Activated CD8-positive, alpha-beta memory T cell treated with anti-CD3 and anti-CD28 coated beads, Interleukin-2, amount 10 ng/mL, durations not matched to agents 7 days and 5 days (primary cell): ENCODE measurements at places on chromosomes 6 and 20. TPM values are rescaled to one million over a fixed set of nuclear protein-coding genes. Genes with fewer than 3 reads are reported as not detected.

DNA sequence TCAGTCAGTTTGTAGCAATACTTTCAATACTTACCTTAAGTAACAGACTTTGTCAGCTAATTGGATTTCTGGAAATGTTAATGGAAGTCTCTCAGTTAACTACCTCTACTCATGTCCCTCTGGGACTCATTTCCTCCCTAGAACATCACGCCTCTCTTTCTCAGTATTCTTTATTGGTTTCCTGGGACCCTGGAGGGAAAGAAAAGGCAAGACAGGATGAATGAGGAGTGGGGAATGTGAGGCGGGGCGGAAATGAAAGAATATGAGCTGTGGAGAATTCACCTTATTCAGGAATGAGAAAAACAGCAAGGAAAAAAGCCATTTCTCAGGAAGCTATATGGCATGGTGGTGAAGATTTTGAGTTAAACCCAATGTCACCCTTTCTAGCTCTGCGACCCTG is 62.7 kb downstream of the ANKS1A start:
- no peak for DNase-seq

GRCh38 chr6:137746264-137746663 is 120.8 kb upstream of the TNFAIP3 start:
- DNase-seq = no peak

Gene C6orf89
- 46.4 TPM for total RNA-seq

- no peak for DNase-seq
Observed at GRCh38 chr20:60272790-60273189, 314.6 kb downstream of the CDH26 start.

Gene LTB
- total RNA-seq = 608 TPM

Gene TMEM170B
- total RNA-seq = 0.70 TPM

DNA sequence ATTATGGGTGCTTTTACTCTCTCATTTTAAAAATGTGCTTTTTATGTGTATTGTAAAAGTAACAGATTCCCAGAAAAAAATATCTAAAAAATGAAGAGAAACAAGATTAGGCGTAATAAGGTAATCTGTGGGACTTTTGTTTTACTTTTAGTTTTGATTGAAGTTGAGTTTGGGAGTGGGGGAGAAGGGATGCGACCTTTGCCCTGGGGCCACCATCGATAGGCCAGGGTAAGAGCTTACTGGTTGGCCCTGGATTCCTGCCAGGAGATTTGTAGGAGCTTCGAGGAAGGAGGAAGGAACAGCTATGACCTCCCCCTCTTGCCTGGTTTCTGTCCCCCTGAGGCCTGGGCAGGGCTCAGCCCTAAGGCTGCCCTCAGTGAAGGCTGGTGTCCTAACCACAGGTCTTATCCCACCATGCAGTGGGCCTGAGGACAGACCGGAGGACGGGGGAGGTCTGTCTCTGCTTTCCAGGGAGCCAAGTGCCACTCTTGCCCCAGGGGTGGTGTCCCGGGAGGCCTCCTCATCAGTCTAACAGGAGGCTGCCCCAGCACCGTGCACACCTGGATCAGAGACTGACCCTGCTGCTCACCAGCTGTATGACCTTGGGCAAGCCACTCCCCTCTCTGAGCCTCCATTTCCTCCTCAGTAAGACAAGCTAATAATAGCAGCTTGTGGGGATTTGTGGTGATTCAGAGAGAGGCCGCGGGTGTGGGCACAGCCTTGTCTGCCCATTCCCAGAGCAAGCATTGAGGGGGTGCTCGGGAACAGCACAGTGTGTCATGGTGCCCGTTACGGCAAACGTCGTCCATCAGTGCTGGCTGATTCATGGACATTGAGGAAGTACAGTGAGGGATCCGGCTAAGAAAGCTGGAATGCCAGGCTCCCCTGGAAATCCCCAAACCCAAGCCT is 21.2 kb downstream of the TGM2 start:
- no peak for DNase-seq

GRCh38 chr6:23340271-23340670 is 770.9 kb downstream of the HDGFL1 start:
- DNase-seq = no peak

Gene VNN1
- total RNA-seq = not detected

DNA sequence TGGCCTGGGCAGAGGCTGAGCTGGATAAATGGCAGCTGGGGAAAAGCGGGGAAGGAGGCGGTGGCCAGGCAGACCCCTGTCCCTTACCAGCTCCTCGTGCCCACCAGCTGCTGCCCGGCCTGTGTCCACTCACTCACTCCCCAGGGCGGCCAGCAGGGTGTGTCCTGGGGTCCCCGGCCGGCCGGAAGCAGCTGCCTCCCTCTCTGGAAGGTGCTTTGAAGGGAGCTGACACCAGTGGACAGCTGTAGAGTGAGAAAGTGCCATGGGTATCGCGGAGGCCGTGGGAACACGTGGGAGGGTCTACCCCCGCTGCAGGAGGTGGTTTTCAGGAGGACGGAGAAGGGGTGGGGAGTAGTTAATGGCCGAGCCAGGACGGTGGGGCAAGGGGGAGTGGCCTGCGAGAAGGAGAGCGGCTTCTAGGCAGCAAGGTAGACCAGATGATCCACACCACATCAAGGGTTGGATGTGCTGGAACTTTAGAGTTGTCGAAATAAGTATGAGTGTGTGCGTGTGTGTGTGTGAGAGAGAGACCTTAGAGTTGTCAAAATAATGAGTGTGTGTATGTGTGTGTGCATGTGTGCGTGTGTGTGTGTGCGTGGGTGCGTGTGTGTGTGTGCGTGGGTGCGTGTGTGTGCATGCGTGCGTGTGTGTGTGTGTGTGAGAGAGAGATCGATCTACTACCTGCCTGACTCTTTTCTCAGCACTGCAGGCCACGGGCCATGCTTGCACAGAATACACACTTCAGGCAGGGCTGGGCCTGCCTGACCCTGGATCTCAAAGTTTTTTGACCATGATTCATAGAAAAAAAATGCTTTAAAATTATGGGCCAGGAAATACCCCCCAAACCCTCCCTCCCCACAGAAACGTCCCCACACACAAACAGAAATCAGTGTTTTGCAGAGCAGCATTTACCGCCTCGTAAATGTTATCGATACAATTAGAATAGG is 43.9 kb downstream of the CDH4 start:
- no peak for DNase-seq

DNA sequence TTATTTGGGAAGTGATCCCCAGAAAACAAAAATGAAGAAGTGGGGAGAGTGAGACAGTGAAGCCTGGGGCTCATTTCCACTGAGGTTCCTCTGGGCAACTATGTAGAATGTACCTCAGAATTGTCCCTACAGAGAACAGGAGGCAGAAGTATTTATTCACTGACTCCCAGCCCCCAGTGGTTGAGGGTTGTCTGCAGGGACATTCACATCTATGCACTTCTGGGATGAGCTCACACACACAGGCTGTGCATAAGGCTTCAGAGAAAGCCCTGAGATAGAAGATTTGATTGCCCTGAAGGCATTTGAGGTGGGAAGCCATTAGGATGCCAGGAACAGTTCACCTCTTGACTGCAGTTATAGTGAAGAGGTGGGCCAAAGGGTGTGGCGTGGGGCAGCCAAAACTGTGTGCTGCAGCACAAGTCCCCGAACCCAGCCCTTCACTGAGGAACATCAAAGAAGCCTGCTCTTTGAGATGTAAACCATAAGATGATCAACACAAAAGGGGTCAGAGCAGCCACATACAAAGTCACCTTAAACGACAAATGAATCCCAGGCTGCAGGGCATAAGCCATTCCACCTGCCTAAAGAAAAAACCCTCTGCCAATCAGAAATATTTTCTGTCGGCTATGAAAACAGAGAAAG is 853.8 kb upstream of the FLRT3 start:
- no peak for DNase-seq

GRCh38 chr6:21752054-21752811 is 158.7 kb downstream of the SOX4 start:
- no peak for DNase-seq

Gene CST4
- not detected for total RNA-seq

DNA sequence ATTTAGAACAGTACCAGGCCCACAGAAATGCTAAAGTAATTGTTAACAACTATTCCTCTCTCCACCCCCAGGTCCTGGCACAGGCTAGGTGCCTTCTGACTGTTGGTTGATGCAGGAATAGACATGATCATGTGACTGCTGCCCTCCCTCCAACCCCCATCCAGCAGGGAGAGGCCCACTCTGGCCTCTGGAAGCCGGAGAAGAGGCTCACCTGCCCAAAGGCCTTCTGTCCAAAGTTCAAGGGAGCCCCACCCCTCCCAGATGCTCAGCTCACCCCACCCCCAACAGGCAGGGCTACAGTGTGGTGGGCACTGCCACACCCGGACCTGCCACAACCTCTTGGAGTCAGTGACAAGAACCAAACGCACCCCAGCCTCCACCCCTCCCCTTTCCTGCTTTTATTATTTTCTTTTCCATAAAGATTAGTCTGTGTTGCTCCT is 26.9 kb upstream of the FOXP4 start:
- no peak for DNase-seq

- peak; percentile 71 for DNase-seq
Observed at GRCh38 chr20:50120935-50121693, 8.2 kb upstream of the UBE2V1 start.

Gene PCED1A
- total RNA-seq = 30.6 TPM

DNA sequence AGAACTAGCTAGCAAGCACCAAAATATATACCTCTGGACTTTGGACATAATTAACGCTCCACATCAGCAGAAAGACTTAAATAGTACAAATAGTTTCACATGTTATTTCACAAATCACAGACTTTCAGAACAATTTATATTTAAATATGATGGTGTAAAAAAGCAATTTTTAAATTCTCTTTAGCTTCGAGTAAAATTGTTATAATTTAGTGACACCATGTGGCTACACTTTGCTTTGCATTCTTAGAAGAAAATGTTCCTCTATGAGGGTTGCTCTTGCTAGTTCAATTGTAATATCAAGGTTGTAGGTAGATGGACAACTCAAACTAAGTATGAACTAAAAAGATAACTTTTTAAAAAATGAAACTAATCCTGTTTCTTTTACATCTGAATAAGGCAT is 69.0 kb downstream of the BTBD9 start:
- no peak for DNase-seq

DNA sequence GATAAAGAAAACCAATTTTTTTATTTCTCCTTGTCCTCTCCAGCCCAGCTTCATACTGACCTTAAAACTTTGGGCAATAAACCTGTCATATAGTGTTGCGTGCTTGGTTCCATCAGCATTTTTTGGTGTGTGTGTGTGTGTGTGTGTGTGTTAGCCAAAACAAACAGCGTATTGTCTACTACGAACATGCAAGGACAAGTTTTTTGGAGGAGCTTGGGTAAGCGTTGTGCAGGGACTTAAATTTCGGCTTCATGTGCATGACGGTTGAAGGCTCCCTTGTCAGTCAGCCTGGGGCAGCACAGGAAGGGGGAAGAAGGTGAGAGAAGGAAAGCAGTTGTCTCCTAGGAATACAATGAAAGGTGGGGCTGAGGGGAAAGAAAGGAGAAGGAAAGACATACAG is 62.0 kb upstream of the PAX1 start:
- DNase-seq = no peak

Gene HTR1E
- not detected for total RNA-seq

Gene SEL1L2
- not detected for total RNA-seq

- no peak for DNase-seq
Observed at GRCh38 chr6:111784433-111784832, 88.8 kb downstream of the FYN start.

- DNase-seq = no peak
Observed at GRCh38 chr6:139010674-139011073, 17.9 kb upstream of the ABRACL start.

- DNase-seq = no peak
Observed at GRCh38 chr20:38833857-38834164, 28.3 kb downstream of the PPP1R16B start.

DNA sequence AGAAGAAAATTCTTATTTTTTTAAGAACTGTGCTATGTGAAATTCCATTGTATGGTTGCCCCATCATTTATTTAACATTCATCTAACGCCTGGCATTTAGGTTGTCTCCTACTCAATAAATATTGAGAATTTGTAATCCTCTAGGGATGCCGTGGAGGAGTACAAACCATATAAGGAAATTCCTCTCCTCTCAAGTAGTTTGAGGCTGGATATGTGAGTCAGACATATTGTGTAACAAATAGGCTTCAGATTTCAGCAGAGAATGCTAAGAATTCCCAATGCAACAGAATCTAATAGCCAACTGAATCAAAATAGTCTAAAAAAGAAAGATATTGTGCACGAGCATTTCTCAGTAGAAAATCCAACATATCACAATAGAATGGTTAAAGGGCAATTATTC is 174.7 kb downstream of the OTOR start:
- no peak for DNase-seq

GRCh38 chr6:156575361-156575760 is 201.8 kb upstream of the ARID1B start:
- no peak for DNase-seq

DNA sequence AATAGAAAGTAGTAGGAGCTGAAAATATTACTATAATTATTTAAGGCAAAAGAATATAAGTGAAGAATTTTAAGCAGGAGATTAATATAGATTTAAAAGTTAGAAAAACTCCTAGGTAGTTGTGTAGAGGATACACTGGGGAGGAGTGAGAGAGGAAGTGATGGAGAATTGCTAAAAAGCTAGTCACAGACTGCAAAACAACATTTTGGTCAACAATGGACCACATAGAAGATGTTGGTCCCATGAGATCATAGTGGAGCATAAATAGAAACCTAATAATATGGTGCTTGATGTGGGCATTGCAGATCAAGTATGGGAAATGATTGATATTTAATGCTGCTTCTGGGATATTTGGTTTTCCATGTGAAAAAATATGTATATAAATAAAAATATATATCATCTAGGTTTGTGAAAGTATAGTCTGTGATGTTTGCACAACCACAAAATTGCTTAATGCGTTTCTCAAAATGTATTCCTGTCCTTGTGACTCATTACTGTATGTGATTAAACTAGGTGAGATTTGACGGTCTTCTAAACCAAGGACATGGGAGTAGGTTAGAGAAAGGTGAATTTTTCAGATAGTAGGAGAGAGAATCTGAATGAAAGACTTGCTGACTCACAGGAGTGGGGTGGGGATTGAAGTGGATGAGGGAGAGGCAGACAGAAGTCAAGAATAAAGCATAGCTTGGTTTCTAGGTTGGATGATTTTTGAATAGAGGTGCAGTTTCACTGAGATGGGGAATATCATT is 174.0 kb downstream of the BCKDHB start:
- DNase-seq = no peak

DNA sequence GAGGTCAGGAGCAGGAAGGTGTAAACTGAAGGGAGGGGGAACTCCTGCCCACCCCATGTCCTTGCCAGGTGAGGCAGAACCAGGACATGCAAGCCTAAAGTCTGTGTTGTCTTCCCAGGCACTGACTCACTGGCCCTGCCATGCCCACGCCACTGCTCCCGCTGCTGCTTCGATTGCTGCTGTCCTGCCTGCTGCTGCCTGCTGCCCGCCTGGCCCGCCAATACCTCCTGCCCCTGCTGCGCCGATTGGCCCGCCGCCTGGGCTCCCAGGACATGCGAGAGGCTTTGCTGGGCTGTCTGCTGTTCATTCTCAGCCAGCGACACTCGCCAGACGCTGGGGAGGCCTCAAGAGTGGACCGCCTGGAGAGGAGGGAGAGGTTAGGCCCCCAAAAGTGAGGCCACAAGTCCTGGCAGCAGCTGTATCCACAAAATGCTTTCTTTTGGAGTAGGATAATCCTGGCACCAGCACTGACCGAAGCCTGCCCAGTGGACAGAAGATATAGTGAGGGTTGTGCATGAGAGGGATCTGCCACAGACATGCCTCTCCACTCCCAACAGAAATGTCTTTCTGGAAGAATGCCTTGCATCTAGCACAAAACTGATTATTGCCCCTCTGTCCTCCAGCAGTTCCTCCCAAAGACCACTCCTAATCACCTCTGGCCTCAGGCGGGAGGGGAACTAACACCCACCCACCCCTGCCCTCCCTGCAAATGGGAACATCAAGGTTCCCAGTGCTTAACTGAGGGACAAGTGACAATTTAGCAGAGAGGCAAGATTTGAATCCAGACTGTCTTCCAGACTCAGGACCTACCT is 812 bp downstream of the MYMX start:
- no peak for DNase-seq

GRCh38 chr6:136647363-136647852 is 97.2 kb upstream of the MAP7 start:
- DNase-seq = peak; percentile 77
